NCI-H524 (cell line): ENCODE measurements at places on chromosomes 13 and 19.
A peak's percentile ranks its signal among the peaks of the same experiment; 100 is the strongest.

DNA sequence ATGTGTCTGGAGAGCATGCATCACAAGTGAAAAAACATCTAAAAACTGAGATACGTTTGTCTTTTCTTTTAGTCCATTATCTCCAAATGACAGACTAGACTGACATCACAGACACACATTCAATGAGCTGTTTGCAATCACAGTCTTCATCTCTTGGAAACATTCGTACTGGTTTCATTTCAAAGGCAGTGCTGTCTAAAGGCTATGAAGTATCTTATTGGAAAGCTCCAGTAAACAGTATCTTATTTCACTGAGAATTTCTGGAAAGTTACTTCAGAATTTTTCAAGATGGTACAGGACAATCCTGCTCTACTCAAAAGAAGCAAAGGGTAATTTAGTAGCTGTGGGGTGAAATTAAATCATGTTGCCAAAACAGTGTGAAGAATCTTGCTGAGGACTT, 53.5 kb upstream of the TNFRSF19 start:
- no peak for DNase-seq

- DNase-seq: peak; percentile 39
Measured at GRCh38 chr19:50556282-50557008, 11.8 kb downstream of the LRRC4B start.

GRCh38 chr19:17944301-17944700, 11.5 kb downstream of the CCDC124 start:
- DNase-seq: no peak

DNA sequence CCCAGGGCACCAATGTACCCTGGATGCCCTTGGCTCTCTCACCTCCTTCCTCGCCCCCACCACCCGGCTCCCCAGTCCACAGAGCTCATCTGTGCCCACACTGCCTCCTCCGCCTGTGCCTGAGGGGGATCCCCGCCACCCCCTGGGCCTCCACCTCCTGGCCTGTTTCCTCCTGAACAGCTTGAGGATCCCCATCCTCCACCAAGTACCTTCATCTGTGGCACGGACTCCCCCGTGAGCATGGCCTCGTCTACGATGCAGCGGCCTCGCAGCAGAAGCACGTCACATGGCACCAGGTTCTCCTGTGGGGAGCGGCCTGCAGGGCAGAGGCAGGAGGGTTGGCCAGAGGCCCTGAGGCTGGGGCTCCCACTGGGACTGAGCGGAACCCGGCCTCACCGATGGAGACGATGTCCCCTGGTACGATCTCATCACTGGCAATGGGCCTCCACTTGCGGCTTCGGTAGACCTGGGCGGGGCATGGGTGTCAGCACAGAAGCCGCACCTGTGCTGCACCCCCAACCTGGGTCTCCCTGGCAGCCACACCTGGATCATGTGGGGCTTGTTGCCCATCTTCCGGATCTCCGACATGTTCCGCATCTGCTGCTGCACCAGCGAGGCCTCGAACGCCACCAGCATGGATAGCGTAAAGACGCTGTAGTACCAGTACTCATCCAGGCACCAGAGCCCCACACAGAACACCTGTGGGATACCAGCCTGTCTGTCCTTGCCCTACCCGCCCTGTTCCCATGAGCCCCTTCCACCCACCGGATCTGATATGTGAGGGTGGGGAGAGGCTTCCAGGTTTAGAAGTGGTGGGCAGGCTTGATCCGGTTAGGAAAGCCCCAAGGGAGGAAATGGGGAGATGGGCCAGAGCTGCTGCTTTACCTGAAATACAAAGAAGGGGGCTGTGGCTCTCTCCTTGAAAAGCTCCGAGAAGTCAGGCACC, 6.8 kb downstream of the ATP13A1 start:
- DNase-seq: no peak

- DNase-seq: no peak
Measured at GRCh38 chr13:66751691-66752090, 478.4 kb downstream of the PCDH9 start.
